Activated T-helper 1 cell treated with Interleukin-2 at 50 U/mL for 16 hours (primary cell): ENCODE measurements at places on chromosomes 16 and 17.

GRCh38 chr16:11675561-11676511 is 7.6 kb downstream of the SNN start:
- DNase-seq: no peak

DNA sequence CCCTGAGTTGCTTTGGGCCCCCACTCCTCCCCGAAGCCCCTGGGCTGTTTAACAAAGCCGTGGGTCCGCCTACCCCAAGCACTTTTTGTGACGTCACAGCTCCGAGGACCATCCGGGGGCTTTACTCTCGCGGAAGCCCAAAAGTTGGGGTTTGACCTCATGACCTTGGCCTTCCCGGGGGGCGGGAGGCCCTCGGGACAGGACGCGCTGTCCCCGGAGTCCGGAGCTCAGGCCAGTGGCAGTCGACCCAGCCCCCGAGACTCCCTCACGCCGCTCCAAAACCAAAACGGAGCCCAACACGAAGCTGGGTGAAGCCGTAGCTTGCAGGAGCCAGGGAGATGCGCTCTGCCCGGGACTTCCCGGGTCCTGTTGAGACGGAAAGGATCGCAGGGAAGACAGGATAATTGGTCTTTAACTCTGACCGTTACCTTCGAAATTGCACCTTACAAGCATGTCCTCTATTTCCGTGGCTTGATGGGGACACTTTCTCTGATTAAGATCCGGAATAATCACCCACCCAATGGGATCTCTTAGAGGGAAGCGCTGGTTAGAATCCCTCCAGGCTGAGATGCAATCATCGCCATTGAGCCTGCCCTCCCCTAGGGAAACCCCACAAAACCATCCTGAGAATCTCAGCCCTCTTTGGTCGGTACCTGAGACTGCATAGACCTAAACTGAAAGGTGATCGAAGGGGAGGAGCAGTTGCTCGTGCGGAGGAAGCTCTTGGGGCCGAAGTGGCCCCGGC is 4.9 kb upstream of the SOX9 start:
- DNase-seq: no peak

GRCh38 chr16:60704726-60705125 is 1331.5 kb downstream of the CDH8 start:
- DNase-seq: no peak

- no peak for DNase-seq
These were observed 24.1 kb upstream of the IL21R start for GRCh38 chr16:27377666-27378485.

GRCh38 chr16:6861815-6862477 is 470.7 kb upstream of the RBFOX1 start:
- no peak for DNase-seq

DNA sequence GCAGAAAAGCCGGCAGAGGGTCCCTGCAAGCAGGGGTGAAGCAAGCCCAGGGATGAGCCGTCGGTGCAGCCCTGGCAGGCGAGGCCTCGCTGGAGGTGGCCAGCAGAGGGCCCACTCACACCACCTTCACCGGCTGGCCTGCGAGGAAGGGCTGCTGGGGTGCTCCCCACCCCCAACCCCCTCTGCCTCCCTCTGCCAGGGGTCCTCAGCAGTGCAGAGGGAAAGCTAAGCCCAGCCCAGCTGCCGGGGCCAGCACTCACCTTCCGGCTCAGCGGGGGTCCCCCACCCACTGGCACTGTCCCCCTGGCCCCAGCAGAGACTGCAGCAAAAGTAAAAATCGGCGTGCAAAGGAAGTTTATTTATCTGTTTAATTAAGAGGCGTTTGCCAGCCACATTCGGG is 113.4 kb downstream of the ENGASE start:
- DNase-seq: no peak

- no peak for DNase-seq
These were observed 80.7 kb upstream of the CES5A start for GRCh38 chr16:55955845-55956244.

DNA sequence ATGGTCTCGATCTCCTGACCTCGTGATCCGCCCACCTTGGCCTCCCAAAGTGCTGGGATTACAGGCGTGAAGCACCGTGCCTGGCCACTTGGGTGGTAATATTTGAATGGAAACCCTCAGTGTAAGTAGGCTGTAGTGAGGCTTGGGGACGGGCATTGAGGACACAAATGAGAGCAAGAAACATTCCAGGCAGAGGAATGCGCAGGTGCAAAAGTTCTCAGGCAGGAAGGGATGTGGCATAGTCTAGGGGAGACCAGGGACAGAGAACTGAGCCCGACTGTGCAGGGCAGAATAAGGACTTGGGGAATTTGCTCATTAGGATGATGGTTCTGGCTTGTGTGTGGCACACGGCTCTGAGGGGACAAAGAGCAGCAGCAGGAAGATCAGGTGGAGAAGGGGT is 54.8 kb downstream of the GRB2 start:
- DNase-seq: no peak

GRCh38 chr17:41773190-41773588 is 13.3 kb downstream of the JUP start:
- no peak for DNase-seq

DNA sequence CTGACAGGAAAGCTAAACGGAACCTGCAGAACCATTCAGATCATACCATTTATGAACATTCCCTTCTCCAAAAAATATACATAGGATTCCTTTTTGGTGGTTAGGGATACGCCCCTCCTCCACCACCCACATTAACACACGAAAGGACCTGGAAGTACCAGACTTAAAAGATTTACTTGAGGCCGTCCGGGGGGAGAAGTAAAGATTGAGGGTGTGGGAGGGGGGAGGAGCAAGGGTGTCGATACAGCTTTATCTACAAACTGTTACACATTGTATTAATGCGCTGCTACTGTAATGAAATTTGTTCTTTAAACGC is 537 bp downstream of the PALB2 start:
- no peak for DNase-seq

- DNase-seq: no peak
These were observed 50.6 kb downstream of the RAB11FIP3 start for GRCh38 chr16:476039-476438.

DNA sequence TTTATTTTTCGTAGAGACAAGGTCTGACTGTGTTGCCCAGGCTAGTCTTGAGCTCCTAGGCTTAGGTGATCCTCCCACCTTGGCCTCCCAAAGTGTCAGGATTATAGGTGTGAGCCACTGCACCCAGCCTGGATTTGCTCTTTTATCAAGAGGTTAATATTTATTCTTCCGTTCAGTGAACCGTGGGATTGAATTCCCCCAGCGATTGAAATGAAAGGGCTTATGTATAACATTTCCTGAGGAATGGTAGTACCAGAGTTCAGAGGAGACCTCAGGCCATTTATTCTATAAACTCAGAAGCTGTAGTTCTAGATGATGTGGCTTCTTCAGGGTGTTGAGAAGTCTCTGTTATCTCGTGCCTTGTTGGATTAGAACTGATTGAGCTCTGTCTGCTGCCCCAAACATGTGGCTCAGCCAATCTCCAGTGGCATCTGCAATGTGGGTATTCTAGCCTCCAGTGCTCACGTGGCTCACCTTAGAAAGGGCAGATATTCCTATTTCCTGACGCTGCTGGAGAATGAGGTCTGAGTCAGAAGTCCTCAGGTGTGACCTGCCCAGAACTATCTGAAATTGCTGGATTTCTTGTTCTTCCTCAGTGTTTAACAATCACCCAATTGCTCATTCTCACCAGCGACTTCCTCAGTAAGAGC is 22.5 kb downstream of the HMOX2 start:
- DNase-seq: no peak

DNA sequence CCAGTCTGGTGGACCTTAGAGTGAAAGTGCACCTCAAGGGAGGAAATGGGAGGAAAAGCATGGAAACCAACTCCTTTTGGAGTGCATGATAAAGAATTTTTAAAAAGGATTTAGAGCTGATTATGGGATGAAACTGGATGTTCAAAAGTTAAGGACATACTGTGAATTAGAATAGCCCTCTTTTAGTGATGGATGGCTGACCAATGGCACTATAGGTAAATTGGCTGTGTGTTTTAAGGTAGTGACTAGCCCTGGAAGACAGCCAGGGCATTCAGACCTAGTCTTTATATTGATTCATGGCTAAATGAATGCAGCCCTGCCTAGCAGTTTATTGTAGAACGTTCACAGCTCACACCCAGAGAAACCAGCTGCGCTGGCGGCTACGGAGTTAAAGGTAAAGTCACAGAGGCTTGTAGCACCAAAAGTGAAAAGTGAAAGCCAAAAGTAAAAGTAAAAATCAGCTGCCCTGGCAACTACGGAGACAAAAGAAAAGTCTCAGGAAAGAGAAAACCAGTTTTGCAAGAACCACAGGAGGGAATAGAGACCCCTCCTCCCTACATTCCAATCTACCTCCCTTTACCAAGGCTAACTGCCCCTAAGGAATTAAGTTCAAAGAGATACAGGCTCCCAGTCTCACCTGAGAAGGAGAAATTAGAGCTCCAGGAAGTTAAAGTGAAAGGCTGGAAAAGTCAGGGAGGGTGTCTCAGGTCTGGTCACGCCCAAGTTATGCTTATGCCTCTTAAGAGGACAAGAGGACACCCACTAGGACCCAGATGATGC is 21.8 kb downstream of the ACSM1 start:
- no peak for DNase-seq

DNA sequence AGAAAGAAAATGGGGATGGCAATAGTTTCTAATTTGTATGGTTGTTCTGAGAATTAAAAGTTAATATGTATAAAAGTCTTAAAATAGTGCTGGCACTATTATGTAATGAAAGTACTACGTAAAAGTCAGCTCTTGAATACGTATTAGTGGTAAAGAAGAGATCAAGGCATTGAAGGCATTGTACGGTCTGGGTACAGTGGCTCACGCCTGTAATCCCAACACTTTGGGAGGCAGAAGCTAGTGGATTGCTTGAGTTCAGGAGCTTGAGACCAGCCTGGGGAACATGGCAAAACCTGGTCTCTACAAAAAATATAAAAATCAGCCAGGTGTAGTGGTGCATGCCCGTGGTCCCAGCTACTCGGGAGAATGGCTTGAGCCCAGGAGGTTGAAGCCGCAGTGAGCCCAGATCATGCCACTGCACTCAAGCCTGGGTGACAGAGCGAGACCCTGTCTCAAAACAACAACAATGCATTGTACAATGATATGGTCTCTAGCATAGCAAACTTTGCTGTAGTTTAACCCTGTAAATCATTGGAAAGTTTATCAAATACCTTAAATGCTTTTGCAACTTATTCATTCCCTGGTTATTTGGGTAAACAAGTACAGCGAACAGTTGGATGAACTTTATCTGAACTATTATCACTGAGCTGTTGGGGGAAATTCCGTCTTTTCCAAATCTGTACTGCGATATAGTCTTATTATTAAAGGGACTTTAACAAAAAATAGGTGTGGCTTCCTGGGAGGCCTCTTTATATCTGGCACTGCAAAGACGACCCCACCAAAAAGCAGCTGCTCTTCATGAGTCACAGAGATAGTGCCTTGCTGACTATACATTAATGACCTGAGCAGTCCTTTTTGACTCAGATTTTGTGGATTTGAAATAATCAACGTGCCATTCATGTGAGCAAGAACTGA is 73.6 kb downstream of the GPRC5B start:
- DNase-seq: no peak

- no peak for DNase-seq
These were observed at the start of gene ADAD2 for GRCh38 chr16:84190731-84191388. TSS of gene ADAD2 (plus strand) at chr16:84191157. CDS start at chr16:84191231, 74 bp downstream.

GRCh38 chr17:8105957-8106398 is 12.3 kb downstream of the ALOXE3 start:
- no peak for DNase-seq

DNA sequence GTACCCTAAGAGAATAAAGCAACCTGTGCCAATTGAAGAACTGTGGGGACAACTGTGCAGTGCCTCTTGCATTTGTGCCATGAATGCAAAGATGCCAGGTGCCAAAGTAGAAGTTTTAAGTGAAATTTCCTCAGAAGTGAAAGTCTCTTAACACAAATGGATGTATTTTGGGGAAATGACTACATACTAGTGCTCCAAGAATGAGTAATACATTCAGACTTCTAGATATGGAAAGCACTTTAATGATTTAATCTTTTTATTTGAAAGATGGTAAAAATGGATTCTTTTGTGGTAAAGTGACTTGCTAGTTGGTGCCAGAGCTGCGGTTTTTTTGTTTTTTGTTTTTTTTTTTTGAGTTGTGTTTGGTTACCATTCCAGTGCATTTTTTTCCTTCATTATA is 15.0 kb downstream of the UTP18 start:
- no peak for DNase-seq

- no peak for DNase-seq
These were observed 57.2 kb upstream of the CACNG5 start for GRCh38 chr17:66777689-66778225.

DNA sequence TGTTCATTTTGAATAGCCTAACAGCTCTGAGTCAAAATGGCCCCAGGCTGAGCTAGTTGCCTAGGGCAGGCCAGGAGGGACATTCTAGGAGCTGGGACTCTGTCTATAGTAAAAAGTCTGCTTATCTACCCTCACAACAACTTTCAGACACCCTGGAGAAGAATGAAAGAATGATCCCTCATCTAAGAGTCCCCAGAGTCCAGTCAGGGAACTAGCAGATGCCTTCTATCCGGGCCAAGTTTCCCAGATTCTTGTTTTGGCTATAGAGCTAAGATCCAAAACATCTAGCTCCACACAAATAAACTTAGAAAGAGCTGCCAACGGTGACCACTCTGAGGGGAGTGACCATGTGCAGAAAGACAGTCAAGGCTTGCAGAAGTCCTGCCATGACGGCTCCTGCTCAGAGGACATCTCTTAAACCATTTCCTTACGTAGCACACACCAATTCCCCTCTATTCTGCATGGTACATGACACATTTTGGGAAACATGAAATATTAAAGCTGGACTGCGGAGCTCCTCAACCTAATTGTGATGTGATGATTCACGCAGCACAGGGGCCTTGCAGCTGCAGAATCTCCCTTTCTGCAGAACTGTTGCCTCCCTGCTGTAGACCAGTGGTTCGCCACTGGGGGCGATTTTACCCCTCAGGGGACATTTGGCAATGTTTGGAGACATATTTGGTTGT is 24.2 kb downstream of the FAM20A start:
- DNase-seq: no peak

GRCh38 chr17:8068736-8069586 is 18.6 kb downstream of the ALOX12B start:
- DNase-seq: no peak

- DNase-seq: no peak
These were observed 737.2 kb downstream of the CDH11 start for GRCh38 chr16:64384636-64385035.
